ENCODE measurements at places on chromosomes 12 and 14. TPM values are rescaled to one million over a fixed set of nuclear protein-coding genes. Genes with fewer than 3 reads are reported as not detected.
A peak's percentile ranks its signal among the peaks of the same experiment; 100 is the strongest.

DNA sequence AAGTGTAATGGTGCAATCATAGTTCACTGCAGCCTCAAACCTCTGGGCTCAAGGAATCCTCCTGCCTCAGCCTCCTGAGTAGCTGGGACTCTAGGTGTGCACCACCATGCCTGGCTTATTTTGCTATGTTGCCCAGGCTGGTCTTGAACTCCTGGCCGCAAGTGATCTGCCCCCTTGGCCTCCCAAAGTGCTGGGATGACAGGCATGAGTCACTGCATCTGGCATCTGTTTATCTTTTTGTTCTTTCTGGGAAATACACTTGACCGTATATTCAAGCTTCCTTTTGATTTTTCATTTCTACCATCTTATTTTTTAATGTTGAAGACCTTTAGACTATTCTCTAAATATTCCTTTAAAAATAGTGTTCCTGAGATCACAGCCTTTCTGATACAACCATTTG lies 82.4 kb upstream of the OSBPL8 start:
- DNase-seq: no peak

Gene ESRRB
- total RNA-seq: not detected

DNA sequence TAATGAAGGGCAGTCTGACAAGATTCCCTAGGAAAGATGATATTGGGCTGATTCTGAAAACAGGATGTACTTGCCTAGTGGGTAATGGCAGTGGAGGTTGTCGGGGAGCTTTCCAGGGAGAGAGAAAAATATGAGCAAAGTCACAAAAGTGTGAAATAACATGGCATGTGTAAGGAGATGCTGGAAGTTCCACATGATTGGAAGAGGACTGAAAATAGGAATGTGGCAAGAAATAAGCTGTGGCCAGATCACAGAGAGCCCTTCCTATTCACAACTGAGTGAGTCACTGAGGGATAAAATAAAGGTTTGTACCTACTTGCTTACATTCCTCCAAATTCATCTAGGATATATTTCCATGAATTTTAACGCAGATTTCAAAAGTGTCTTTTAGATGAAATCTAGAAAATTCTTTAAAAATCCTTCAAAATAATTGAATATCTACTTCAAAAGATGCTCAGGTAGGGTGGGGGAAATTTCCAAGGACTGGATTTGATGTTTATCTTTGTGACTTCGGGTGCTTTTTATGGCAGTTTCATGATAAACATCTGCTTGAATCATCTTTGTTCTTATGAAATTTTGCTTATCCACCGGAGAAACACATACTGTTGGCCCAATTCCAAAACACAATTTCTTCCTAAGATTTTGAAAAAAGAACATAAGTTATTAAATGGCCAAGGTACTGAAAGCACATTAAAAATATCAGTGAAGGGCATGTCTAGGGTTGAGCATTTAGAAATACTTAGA lies 36.3 kb upstream of the SLC2A13 start:
- no peak for DNase-seq

DNA sequence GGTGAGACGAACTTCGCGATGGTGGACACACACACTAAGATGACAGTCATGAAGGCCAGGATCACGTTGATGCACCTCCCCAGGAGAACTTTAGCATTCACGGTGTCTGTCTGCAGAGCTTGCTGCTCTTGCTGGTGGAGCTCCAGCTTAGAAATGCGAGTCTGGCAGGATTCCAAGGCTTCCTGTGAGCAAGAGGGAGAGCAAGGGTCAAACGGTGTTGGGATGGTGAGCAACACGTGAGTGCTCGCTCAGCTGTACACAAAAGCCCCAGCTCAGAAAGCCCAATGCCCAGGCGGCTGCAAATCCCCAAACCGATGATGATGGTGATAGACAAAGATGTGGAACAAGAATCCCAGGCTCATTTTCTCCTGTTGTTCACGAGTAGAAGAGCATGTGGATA lies 78.8 kb downstream of the TMCC3 start:
- peak; percentile 81 for DNase-seq

- no peak for DNase-seq
Observed at GRCh38 chr14:69586404-69586803, 11.7 kb upstream of the CCDC177 start.

Gene DCN
- total RNA-seq: 133 TPM

Data from transverse colon (tissue), 4 donors.